ENCODE measurements at places on chromosomes 3 and 15. TPM values are rescaled to one million over a fixed set of nuclear protein-coding genes. Genes with fewer than 3 reads are reported as not detected.

Gene LRRC2
- total RNA-seq, result 0.13 TPM

Gene ARID3B
- 1.6 TPM for total RNA-seq

Gene BCL2A1
- total RNA-seq, result 0.26 TPM

Gene RLBP1
- total RNA-seq, result not detected

Gene SPINT1
- 0.26 TPM for total RNA-seq

Gene GPR62
- total RNA-seq, result under 0.01 TPM

Gene PSMD6
- total RNA-seq, result 105 TPM

Gene TLR9
- under 0.01 TPM for total RNA-seq

Gene CLN6
- total RNA-seq, result 7.9 TPM

Gene CLRN1
- total RNA-seq, result not detected

Gene OR5H6
- total RNA-seq, result not detected

Gene EOGT
- total RNA-seq, result 77.2 TPM

Gene MAN2A2
- total RNA-seq, result 18.9 TPM

Gene ACAA1
- 47.3 TPM for total RNA-seq

Gene CHRD
- total RNA-seq, result 2.4 TPM

Gene INKA1
- total RNA-seq, result 20.5 TPM

Gene GP5
- 0.26 TPM for total RNA-seq

Gene CPLX3
- total RNA-seq, result not detected

Gene SNAPC5
- 28.0 TPM for total RNA-seq

Gene CLDN11
- 30.1 TPM for total RNA-seq

Gene PAK6
- total RNA-seq, result 0.13 TPM

Gene NGLY1
- 23.3 TPM for total RNA-seq

Gene DAZL
- total RNA-seq, result not detected

Gene CDHR4
- 0.06 TPM for total RNA-seq

Gene FBXW12
- not detected for total RNA-seq

Gene ZNF80
- not detected for total RNA-seq

Gene HCLS1
- 13.3 TPM for total RNA-seq

Gene TIGIT
- 0.13 TPM for total RNA-seq

Gene C3orf85
- not detected for total RNA-seq

Gene ABHD17C
- total RNA-seq, result 15.2 TPM

Gene SENP8
- 2.6 TPM for total RNA-seq

Gene MSL2
- 6.5 TPM for total RNA-seq

Gene ADAMTSL3
- total RNA-seq, result 0.56 TPM

Gene CISH
- total RNA-seq, result 0.53 TPM

Gene SLCO2A1
- not detected for total RNA-seq

Gene CHAC1
- 2.8 TPM for total RNA-seq

Gene PLD1
- 27.5 TPM for total RNA-seq

Gene GOLGA8S
- total RNA-seq, result 0.06 TPM

Gene LDHAL6B
- not detected for total RNA-seq

Gene FANCD2OS
- not detected for total RNA-seq

Gene GOLGA6L10
- 0.13 TPM for total RNA-seq

Gene TM4SF4
- total RNA-seq, result not detected

Gene CHRNA5
- 0.31 TPM for total RNA-seq

Gene HYKK
- 2.2 TPM for total RNA-seq

Gene IL5RA
- total RNA-seq, result not detected

Gene ADPGK
- 62.6 TPM for total RNA-seq

Gene ATP8B4
- 0.75 TPM for total RNA-seq

Gene TGM5
- total RNA-seq, result not detected

Gene MEIS2
- total RNA-seq, result 35.4 TPM

Gene HCN4
- total RNA-seq, result not detected

Gene RAD51
- total RNA-seq, result 6.9 TPM

Gene KLHL40
- not detected for total RNA-seq

Gene TRANK1
- 14.9 TPM for total RNA-seq

Gene MIX23
- 26.7 TPM for total RNA-seq

Gene ISL2
- 0.12 TPM for total RNA-seq

Gene OR5H15
- total RNA-seq, result not detected

Gene ADAMTS9
- total RNA-seq, result 12.3 TPM

Gene CACNA2D3
- total RNA-seq, result 0.79 TPM

Gene ACKR4
- total RNA-seq, result 157 TPM
